ENCODE measurements at places on chromosomes 1 and 21.

DNA sequence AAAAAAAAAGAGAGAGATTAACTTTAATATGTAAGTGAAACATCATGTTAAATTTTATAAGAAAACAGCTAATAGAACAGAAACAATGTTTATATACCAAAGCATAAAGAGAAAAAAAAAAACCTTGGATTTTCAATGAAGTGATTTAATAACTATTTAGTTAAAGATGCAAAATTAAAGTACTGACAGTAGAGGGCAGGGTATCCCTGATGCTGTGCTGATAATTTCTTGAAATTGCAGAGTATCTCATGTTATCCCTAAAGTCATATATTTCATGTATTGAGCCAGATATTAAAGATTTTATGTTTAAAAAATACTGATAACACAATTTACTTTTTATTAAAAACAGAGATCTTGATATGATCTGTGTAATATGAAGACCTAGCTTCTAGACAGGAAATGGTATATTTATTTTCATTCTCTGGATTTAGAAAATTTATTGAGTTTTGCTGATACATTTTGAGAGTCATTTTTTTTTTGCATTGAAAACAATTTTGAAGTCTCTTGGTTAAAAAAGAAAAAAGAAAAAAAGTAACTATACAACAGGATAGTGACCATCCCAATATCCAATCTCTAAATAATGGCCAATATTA is 273.2 kb downstream of the USP25 start:
- no peak for DNase-seq

DNA sequence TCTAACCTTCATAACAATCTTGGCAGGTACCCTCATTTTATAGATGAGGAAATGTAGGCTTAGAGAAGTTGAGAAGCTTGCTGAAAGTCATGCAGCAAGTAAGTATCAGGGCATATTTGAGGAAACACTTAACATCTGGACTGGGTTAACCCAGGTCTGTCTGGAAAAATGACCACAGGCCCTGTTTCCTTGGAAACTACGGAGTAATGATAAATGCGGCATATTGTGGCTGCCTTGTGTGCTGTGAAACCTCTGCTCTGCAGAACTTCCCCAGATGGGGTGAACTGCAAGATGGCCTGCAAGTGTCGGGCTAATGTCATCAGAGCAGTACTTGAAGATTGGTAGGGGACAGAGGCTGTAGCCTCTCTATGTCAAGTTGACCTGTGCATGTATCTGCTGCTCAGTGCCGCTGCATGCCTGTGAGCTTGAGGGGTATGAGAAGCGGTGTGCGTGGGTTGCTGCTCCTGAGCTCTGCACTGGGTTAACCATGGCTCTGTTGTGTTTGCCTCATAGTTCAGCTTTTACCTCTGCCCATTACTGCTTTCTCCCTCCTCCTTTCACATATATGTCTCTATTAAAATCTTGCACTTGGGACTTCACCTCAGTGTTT is 83.1 kb downstream of the WDR3 start:
- no peak for DNase-seq

DNA sequence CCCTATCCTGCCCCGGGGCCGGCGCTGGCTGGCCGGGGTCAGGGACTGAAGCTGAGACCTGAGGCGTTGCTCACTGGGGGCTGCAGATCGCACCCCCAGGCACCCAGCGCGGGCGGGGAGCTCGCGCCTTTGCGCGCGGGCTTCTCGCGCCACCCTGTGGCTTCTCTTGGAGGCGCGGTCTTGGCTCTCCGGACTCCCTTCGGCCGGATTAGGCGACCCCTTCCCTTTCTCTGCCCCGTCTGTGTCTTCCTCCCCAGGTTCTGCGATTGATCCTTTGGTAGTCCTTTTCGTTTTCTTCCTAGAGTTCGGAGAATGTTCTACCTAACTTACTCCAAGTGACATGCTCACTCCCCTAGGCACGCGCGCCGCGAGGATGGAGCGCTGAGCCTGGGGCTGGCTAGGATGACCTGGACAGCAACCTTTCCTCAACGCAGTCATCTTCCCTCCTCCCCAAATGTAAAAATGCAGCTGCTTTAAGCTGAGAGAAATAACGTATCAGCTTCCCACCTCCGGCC is 495 bp upstream of the NTRK1 start:
- no peak for DNase-seq

DNA sequence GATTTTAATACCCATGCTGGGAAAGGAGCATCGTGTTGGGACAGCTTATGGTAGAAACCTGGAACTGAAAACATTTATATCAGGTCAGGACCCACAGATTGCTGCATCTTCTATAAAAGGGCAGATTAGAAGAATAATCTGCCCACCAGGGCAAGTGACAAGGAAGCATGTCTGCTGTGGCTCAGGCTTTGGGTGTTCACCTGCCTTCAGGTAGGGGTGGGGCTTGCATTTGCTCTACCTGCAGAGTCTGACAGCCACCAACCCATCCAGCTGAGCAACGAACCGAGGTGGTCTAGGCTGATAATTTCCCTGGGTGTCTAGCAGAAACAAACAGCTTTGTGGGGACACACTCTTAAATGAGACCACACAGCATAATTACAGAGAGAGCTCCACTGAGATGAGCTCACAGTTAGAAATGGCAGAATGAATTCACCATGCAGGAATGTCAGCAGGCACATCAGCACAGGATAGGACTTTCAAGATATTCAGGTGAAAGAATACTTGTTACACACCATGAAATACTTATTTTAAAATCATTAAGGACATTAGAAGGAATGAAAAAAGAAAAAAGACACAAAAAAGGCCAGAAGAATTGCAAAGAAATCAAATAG is 36.1 kb upstream of the B3GALT5 start:
- no peak for DNase-seq

- DNase-seq, result no peak
Measured at GRCh38 chr1:175690298-175690697, 53.1 kb downstream of the TNR start.

- DNase-seq, result no peak
Measured at GRCh38 chr1:28921286-28921869, 7.0 kb downstream of the EPB41 start.

DNA sequence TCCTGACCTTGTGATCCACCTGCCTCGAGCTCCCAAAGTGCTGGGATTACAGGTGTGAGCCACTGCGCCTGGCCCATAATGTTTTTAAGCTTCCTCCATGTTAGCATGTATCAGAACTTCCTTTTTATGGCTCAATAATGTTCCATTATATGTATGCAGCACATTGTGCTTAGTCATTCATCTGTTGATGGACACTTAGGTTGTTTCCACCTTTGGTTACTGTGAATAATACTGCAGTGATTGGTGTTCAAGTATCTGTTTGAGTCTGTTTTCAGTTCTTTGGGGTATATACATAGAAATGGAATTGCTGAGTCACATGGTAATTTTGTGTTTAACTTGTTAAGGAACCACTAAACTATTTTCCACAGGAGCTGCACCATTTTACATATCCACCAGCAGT is 17.7 kb downstream of the CMPK1 start:
- DNase-seq, result no peak

DNA sequence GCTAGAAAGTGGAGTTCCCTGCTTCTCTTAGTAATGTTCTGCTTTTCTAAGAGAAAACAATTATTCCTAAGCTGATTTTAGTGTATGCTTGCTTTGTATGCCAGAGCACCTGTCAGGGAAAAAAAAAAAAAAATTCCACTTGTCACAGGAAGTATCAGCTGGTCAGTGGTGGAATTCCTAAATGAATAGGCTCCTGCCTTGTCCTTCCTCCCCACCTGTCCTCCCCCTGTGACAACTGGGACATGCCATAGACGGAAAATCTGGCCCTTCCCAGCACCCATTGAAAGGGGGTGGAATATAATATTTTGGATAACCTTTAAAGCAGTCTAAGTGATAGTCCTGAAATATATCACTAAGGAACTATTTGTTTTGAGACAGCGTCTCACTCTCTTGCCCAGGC is 10.8 kb downstream of the FNDC5 start:
- DNase-seq, result no peak

- no peak for DNase-seq
Measured at GRCh38 chr1:226627050-226627755, 78.6 kb downstream of the STUM start.
